ENCODE measurements at places on chromosomes 6 and 20.

DNA sequence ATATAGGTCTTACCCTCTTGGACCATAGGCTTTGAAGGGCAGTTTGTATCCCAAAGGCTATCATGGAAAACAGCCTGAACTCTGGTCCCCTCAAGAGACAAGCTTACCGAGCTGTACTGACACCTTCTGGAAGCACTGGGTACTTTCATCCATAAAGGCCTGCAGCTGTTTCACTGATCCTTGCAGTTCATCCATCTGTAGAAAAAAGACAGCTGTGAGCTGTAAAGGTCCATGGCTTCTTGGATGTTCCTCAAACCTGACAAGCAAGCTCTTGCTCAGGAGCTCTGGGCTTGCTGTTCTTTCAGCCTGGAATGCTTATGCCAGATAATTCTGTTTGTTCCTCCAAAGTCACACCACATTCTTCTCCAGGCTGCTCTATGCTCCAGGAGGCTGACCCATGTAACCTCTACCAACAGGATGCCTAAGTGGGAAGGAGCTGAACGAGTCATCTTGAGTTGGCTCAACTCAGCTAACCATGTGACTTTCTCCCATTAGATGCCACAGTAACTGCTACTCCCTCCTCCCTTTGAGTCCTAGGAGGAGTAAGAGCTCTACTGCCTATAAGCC lies 8.8 kb upstream of the NDRG3 start:
- no peak for DNase-seq

DNA sequence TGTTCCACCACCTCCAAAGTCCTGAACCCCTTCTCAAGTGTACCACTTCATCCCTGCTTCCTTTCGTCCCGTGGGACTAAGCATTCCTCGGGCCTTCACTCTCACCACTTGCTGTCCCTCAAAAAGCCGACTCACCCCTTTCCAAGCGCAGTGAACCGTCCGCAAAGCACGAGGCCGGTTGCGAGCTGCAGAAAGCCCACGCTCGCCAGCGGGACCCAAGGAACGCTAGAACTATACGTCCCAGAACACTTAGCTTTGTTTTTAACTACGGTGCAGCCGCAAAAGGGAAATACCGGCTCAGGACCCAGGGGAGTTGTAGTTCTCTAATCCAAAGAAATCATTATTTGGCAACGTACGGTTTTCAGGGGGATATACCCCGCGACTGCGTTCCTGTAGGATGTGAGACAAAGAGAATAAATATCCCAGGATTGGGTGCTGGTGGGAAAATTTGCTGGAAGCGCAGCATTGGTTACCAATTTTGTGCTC lies 416 bp upstream of the POLR1H start:
- no peak for DNase-seq

DNA sequence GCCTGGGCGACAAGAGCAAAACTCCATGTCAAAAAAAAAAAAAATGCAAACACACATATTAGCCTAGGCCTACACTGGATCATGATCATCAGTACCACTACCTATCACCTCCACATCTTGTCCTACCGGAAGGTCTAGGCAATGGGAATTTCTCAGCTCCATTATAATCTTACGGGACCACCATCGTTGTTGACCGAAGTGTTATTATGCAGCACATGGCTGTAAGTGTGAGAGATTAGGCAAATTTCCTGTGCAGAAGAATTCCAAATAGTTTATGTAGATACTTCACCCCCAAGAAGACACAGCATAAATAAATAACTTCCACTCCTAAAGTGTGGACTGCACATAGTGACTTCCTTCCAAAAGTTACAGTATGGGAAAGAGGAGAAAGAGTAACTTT lies 16.8 kb upstream of the KIAA1755 start:
- DNase-seq = no peak

DNA sequence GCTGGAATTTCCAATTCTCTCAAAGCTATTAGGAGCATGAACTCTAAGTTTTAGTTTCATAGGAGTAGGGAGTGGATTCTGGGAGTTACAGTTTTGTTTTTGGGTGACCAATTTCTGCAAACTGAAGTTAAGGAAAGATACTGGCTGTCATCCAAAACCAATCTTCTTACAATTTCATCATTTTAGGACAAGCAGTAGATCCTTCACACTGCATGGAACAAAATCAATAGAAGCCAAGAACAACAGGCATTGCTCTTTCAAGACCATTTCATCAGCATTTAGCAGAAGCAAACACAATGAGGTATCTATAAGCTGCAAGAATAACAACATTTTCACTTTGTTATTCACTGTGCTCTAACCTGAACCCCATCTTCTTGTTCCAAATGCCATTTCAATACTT lies 173.0 kb downstream of the GMDS start:
- DNase-seq = no peak

DNA sequence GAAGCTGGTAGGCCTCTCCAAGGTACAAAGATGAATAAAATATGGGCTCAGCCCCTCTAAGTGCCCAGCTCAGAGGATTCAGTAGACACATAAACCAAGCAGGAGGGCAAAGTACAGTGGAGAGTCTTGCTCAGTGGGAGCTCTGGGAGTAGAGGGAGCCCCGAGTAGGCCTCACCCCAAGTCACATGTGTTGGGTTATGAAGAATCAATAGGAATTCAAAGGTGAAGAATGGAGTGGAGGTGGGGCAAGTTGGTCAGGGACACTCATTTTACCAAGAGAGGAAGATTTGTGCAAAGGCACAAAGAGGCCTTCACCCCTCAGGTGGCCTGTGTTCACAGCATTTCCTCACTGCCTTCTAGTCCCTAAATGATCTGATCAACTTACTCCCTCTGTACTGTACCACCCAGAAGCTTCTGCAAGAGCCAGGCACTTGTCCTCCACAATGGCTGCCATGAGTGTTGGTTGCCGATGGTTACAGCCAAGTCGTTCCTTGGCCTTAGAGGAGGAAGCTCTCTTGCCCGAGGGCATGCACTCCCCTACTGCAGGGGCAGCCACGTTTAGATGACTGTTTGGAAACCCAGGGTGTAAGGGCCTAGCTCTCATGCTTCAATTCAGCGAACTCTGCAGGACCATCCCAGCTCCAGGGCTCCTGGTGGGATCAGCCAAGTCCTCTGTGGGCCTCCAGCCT lies 6.7 kb upstream of the CDKN1A start:
- DNase-seq = no peak

DNA sequence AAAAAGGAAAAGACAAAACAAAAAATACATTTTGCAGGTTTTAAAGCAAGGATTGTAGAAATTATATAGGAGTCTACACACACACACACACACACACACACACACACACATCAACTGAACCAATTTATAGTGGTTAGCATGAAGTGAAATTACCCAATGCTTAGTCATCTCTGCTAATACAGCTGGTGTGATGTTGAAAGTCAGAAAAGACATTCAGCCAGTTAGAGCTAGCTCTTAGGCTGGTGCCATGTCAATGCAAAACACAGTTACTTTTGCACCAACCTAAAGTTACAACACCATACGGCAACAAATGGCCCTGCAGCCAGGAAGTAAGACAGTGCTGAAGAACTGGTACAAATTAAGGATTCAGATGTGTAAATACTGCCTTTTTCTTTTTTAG lies 15.2 kb downstream of the FAM210B start:
- DNase-seq = no peak

DNA sequence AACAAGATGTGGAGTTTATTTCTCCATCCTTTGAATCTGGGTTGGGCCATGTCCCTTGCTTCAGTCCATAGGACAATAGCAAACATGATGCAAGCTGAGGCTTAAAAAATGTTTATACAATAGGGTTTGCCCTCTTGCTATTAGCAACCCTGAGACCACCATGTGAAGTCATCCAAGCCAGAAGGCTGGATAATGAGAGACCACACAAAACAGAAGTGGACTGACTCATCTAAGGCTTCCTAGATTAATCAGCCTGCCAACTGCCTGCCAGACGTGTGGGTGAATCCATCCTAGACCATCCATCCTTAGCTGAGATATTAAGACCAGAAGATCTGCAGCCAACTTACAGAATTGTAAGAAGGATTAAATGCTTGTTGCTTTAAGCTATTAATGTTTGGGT lies 38.1 kb upstream of the ISM1 start:
- DNase-seq = no peak

DNA sequence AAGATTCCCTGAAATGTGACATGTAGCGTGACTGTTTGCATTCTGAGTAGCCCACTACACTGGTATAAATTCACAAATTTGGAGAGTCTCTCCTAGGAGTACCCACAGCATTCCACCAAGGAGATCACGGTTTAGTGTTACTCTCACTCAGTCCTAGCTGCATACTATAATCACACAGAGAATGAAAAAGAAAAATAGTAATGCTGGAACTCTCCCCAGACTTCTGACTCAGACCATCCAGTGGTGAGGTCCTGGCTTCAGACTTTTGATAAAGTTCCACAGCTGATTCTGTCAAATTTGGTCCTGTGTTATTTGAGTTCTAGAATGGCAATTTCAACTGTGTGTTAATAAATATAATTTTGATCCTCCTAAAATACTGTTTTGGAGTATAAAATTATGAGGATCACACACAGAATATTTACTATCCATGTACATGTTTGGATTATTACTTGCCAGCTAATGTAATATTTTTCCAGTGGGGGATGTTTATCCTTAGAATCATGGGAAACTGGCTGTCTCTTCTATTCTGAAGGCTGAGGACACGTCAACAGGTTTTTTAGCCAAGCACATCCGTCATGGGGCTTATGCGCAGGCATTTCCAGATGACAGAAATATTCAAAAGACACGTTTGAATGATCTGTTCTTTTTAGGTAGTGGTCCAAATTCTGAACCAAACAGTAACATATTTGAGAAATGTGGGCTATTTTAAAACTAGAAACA lies 5.1 kb upstream of the KIAA0408 start:
- DNase-seq = no peak

DNA sequence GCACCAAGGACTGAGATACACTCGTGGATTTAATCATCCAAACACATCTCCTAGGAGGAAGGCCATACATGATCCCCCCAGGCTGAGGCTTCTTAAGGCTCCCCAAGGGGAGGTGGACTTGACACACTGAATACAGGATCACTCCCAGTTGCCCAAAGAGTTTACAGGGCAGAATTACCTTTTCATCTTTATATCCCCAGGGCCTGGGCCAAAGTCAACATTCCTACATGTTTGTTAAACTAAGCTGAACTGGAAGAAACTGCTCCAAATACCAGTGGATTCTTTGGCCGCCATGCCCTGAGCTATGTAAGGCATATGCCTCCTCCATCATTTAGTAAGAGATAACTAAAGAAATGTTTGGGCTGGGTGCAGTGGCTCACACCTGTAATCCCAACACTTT lies 22.2 kb upstream of the SERPINB1 start:
- no peak for DNase-seq

GRCh38 chr6:144317736-144318135 lies 32.6 kb downstream of the UTRN start:
- no peak for DNase-seq

- DNase-seq = no peak
These were observed 94.4 kb downstream of the SAMD3 start for GRCh38 chr6:130128326-130128725.

GRCh38 chr6:53603386-53604116 lies 58.6 kb upstream of the GCLC start:
- DNase-seq = no peak

- DNase-seq = no peak
These were observed 616.7 kb downstream of the PHF3 start for GRCh38 chr6:64252256-64252655.

DNA sequence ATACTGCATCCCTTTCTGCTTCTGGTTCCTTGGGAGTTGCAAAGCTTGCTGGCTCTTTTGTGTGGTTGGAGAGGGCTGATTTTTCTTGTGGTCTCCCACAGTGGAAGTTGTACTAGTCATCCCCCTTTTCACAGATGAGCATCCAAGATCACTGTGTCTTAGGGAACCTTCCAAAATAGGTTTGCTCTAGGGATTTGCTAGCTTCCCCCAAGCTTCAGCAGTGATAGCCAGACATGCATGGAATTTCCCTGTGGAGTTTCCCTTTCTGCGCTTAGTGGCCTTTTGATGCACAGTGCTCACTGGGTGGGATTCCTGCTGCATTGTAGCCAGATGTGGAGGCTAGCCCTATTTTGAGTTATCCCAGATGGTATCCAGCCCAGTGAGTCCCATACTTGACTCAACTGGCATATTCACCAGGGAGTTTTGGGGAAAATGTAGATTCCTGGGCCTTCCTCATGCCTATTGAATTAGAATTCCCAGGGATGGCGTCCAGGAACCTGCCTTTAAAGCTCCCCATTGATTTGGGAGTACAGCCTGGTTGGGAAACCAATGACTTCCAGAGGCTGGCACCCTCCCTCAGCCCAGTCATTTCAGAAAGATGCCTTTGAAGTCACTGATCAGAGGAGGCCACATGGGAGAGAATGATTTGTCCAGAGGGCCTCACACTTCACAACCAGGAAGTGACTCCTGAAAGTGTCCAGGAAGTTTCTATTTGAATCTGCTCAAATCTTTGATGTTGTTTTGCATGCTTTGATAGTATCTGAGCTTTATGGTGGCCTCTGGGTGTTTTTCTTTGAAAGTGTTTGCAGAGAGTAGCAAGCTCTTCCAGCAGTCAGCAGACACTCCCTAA lies 25.9 kb downstream of the PPARD start:
- DNase-seq = no peak
